PC-9 (cell line): ENCODE measurements at places on chromosomes 4 and X. TPM values are rescaled to one million over a fixed set of nuclear protein-coding genes. Genes with fewer than 3 reads are reported as not detected.

DNA sequence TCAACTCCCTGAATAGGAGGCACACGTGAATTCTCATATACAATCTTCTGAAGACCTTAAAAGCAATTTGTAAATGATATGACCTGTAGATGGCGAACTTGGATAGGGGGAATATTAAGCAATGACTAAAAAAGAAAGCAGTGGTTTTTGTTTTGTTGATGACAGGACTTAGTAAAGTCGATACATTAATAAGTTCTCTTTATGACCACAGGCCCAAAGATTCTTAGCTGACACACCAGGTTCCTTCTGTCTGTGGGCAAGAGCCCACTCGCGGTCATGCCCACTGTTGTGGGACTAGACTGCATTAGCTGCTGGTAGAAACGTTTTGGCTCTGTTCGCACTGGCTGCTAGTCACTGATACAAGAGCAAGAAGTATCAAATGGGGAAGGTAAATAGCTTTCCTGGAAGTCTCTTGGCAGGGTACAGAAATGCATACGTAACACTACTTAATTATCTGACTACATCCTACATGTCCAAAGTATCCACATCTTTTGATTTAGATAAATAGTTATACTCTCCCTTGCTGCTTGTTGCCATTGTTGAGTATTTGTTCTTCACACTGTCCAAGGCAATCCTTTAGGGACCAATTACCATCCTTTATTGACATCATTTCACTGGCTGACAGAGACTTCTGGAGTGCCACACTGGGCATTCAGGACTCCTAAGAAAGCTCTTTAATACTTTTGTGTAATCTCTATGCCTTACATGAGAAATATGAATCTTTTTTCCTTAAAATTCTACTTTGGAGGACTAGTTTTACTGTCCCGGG lies 31.0 kb downstream of the ALPK1 start:
- DNase-seq, result peak; percentile 39

DNA sequence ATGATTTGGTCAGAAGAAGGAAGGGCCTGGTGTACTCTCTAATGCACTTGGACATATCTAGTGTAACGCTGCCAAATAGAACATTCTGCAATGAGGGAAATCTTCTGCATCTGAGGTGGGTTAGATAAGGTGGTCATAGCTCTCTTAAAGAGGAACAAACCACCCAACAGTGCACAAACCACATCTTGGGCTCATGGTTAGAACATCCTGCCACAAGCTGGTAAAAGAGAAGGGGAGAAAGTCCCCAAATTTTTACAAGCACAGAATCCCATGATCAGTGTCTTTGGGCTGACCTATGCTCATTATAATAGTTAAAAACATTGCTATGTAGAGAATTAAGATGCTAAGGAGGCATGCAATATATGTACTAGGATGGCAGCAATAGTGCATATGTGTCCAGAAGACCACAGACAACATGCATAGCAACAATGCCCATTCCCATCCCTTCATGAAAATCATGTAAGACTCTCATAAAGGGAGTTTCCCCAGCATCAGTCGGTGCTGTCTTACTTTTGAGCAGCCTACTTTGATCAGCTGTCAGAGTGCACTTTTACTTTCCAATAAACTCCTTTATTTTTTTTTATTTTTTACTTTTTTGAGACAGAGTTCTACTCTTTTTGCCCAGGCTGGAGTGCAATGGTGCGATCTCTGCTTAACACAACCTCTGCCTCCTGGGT lies 99.7 kb upstream of the SLC7A11 start:
- DNase-seq, result no peak

DNA sequence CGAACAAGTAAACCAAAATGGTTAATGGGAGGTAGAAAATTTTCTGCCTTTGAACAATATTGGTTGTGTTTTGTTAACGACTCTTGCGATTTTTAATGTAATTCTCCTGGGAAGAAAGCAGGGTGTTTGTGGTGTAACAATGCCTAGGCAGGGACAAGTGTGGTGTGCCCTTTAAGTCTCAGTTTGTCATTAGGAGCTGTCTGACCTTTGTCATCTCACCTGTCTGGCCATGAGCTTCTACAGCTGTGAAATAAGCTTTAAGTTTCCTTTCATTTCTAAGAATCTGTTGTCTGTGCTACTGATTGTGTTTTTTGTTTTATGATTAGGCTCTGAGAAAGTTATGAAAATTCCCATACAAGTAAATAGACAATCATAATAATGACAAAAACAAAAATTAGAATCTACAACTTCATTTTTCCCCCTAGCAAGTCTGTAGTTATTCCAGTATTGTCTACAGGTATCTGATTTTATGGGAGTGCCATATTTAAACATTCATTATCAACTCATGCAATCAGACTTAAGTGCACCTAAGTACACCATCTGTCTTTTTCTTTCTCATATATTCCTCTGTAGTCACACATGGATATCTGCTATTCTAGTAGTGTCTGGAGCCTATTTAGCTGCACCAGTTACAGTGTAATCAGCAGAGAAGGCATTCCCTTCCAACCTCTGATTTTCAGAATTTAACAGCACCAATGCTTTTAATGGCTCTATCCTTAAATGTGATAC lies 203.5 kb downstream of the PPARGC1A start:
- no peak for DNase-seq

DNA sequence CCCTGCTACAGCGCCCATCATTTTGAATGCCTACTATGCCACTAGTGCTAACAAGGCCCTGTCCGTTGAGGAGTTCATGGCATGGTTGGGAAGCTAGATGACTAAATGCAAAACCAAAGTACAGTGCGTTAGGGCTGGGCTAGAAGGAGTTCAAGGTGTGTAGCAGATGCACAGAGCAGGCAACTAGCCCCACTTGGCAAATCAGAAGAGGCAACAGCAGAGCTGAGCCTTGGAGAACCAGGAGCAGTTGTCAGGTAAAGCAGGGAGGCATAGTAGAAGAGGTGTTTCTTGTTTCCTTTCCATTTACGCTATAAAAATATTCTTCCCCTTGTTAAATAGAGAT lies 146.6 kb upstream of the CPEB2 start:
- DNase-seq, result no peak

Gene ESX1
- 1.6 and 1.9 TPM in 2 replicates for total RNA-seq
